Stimulated activated CD8-positive, alpha-beta memory T cell treated with anti-CD3 and anti-CD28 coated beads, Interleukin-4, amount 100 ng/mL, for 4 hours (primary cell): ENCODE measurements at places on chromosomes 1 and 21.

DNA sequence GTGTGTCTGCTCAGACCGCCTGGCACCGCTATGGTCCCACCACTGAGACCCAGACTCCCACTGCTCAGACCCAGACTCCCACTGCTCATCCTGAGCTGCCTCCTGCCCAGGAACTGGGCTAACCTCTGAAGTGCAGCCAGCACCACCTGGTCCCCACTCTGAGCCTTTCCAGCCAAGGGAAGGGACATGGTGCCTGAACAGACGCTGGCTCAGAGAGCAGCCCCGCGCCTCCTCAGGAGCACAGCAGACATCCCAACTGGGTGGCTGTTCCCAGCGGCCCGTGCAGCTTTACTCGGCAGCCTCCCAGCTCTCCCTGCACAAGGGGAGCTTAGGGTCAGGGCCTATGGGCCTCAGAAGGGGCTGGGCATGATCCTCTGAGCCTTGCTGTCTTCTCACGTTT lies 27.8 kb upstream of the CNTN2 start:
- DNase-seq: no peak

GRCh38 chr1:25727635-25728286 lies 72.2 kb upstream of the SELENON start:
- DNase-seq: no peak

DNA sequence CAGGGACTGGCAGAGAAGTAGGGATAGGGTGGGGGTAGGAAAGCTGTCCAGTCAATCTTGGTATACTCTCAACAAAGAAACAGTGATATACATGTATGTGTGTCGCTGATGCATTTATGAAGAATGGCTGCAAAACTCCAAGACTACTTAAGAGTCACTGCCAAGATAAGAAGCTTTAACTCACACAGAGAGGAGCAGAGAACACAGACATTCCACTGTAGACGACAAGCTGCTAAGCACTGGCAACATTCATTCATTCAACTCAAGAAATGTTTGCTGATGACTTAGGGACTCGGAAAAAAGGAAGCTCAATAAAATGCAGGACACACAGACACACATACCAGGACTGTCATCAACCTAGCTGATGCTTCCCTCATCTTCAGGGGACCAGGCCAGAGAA lies 5.5 kb downstream of the CTNNBIP1 start:
- no peak for DNase-seq

GRCh38 chr1:19809044-19809750 lies 5.9 kb downstream of the RNF186 start:
- no peak for DNase-seq

GRCh38 chr1:10838541-10838940 lies 42.1 kb upstream of the CASZ1 start:
- DNase-seq: no peak

DNA sequence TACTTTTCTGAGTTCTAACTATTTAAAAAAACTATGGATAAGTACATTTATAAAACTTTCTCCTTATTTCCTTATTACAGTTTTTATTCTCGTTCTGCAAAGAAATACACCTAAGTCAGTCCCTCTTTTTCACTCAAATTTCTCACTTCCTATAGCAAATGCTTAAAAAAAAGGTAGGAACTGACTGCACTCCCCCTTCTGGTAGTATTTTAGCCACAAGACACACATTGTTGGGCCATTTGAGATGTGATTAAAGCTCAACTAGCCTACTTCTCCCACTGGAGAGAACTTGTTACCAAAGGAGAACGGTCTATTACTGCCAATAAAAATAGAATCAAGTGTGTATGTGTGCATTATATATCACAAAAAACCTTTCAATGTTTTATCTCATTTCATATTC lies 521.9 kb upstream of the PRMT6 start:
- DNase-seq: no peak

DNA sequence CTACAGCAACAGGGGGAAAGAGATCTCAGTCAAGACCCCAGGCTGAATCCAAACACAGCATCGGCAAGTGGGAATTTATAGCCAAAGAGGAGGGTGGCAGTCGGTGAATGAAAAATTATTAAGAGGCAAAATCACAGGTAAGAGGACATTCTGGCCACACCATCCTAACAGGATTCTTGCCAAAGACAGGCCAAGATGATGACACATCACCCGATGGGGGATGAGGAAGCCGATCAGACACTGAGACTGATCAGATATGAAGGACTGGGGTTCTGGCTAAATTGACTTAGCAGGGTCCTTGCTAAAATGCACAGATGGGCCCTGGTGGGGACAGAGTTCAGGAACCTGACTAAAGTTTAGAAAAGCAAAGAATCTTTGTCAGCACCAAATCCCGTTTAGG lies 402.2 kb downstream of the SMYD3 start:
- no peak for DNase-seq
